ENCODE measurements at places on chromosomes 7 and 10.

DNA sequence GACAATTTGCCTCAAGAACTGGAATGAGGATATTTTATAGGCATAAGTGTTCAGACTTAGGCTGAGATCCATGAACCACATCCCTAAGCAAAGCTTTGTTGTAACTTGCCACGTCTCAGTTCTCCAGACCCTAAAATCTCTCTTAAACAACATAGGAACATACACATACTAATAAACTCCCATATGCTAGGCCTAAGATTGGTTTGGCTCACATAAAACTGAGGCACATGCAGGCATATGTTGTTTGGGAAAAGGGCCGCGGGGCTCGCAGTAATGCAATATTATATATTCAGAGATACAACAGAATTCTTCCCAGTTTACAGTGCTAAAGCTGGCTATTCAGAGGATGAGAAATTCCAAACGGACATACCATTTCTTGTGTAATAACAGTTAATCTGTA, 61.0 kb downstream of the DOCK4 start:
- DNase-seq = no peak

GRCh38 chr10:73910401-73910763, 550 bp upstream of the PLAU start:
- DNase-seq = no peak

- no peak for DNase-seq
These were observed 127.7 kb downstream of the ITIH5 start for GRCh38 chr10:7538970-7539654.

DNA sequence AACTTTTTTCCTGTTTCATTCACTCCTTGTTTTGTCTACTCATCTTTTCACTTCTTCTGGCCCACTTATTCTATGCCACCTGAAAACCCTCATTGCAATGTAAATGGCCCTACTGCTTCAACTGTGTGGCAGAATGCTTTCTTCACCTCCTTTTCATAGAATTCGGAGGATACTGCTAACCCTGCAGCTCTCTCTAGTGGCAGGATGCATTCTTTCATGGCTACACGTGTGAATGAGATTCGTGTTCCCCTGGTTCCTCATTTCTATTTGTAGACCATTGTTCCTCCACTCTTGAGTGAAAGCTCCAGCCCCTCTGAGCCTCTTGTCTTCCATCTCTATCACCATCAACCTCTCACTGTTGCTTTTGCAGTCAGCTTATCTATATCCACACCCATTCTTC, 20.9 kb upstream of the CYP26C1 start:
- DNase-seq = no peak

DNA sequence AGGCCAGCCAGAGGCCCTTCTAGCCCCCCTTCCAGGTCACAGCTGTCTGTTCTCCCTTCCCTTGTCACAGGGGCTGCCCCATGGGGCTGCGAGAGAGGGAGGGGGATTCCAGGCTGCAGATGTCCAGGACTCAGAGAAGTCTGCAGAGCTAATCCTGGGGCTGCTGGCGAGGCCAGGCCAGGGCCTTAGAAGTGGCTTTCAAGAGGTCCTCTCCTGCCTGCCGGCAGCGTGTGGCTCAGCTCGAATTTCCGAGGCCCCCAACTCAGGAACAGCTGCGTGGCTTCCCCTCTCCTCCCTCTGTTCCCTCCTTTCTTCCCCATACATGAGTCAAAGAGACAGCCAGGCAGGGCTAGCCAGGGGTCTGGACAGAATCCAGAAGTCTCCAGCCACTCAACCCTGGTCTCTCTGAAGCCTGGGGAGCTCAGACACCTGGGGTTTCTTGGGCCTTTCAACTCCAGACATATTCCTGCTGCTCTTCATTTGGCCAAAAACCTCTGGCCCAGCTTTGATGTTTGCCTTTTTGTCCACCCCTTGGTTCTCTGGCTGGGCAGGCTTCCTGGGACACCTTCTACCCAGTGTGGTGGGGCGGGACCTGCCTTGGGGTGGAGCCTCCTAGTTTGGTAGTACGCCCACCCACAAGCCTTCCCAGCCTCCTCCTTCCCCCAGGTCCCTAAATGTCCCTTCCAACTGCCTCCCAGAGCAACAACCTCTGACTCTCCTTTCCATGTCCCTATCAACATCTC, 21.8 kb upstream of the EIF5AL1 start:
- DNase-seq = peak; percentile 80

- peak; percentile 81 for DNase-seq
These were observed 69.9 kb upstream of the GTF2I start for GRCh38 chr7:74587435-74588126.
